ENCODE measurements at places on chromosomes 2 and 18.
A peak's percentile ranks its signal among the peaks of the same experiment; 100 is the strongest.

DNA sequence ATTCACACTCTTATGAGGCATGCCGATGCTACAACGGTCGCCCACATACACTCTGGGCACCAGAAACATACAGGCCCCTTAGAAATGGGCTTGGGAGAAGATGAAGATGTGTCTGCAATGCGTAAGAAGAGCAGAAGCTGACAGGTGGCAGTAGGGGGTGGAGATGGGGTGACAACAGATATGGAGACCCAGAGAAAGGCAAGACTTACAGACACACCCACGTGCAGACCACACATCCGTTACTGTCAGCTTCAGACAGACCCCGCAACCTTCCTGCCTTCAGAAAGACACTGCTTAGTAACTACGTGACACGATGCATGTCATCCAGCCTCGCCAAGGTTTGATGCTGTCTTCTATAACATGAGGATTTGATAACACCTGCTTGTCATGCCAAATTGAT lies 89.5 kb downstream of the ZFP36L2 start:
- no peak for DNase-seq

DNA sequence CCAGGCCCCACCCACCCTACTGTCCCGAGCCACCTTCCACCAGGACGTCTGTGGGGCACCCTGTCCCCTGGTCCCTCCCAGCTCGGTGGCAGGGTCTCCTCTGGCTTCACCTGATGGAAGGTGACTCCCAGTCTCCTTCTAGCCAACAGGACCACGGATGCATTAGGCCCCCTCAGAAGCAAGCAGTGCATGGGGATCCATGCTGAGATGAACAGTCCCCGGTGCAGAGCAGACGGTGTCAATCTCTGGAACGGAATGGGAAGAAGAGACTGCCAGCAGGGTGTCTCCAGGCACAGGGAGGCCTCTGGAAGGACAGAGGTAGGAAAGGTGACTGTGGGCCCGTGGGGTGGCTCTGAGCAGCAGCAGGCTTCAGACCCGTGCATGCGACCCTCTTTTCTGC lies 65.2 kb upstream of the FZD7 start:
- no peak for DNase-seq

DNA sequence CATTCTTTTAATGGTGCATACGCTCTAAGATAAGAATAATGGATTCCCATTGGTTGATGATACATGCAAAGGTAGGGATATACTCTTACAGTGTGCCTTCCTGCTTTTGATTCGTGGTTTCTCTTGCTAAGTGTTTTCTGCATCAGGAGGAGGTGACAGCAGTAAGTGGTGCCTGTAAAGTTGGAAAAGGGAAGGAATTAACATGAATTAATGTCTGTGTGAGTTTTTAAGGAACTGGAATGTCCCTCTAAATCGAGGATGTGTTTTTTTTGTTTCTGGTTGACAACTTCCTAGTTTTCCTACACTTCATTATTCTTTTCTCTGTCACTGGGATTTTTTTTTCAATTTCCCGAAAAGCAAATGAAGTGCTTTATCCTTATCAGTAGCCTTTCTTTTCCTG lies 54.4 kb downstream of the CRIM1 start:
- DNase-seq: no peak

- DNase-seq: no peak
Observed at GRCh38 chr18:5627776-5628511, 84.1 kb upstream of the EPB41L3 start.

- peak; percentile 35 for DNase-seq
Observed at GRCh38 chr2:143259368-143259958, 130.2 kb downstream of the ARHGAP15 start.

DNA sequence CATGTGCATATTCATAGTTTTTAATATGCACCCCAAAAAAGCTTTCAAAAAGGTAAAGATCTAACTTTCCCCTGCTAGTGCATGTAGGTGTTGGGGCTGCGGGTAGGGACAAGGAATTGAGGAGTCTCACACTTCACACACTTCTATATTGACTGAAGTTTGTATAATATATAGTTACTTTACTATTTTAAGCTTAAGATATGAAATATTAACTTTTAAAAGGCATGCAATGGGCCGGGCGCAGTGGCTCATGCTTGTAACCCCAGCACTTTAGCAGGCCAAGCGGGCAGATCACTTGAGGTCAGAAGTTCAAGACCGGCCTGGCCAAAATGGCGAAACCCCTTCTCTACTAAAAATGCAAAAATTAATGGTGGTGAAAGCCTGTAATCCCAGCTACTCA lies 109.1 kb upstream of the SH3BP4 start:
- DNase-seq: no peak

- no peak for DNase-seq
Observed at GRCh38 chr2:100299548-100299947, 22.8 kb downstream of the LONRF2 start.

- DNase-seq: no peak
Observed at GRCh38 chr2:173903601-173904394, 61.4 kb downstream of the SP3 start.

DNA sequence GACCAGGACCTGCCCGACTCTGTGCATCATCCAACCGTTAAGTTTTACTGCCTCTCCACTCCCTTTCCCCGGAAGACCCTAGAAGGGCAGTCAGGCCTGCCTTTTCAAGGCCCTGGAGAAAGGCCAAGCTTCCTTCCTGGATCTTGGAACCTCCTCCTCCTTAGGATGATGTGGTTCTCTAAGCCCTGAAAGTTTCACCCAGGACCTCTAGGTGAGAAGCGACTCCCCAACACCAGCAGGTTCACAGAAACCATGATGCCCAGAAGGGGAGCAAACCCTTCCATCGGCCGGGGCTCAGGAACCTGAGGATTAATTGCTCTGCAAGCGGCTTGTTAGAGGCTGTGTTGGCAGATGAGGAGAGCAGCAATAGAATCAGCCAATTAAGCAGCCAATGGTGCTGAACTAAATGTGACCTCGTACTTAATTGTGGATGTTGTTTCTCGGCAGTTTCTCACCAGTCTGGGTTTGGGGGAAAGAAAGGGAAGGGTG lies 94.2 kb upstream of the FZD7 start:
- no peak for DNase-seq

GRCh38 chr18:38948436-38948835 lies 1382.8 kb upstream of the CELF4 start:
- no peak for DNase-seq

DNA sequence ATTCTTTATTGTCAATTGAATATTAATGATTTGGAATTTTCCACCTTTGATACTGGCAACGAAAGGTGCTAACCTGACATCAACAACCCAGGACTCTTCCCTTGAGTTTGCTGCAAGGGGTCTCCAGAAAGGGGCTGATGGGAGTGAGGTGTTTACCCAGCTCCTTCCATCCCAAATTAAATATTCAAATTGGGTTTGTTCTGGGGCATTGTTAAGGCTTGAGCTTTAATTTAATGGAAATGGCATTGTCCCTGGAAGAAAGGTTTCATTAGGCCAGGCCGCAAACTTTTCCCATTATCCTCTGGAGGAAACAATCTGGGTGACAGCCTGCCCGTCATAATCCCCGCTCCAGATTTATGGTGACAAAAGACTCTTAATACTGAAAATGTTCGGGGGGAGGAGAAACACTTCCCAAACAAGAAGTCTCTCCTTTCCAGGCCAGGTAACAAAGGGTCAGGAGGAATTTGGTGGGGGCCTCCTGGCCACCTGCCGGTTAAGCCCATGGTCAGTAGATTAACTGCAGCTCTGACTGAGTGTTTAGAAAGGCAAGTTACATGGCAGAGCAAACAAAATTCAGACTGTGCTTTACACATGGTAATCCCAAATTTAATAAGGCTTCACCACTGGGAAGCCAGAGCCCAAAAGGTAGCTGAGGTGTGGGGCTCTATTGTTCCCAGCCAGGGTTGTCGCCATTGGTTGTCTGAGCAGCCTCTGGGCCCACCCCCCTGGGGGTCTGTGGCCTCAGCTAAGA lies 151.4 kb upstream of the SIX3 start:
- no peak for DNase-seq

GRCh38 chr2:165371356-165371755 lies 98.1 kb upstream of the CSRNP3 start:
- DNase-seq: no peak

DNA sequence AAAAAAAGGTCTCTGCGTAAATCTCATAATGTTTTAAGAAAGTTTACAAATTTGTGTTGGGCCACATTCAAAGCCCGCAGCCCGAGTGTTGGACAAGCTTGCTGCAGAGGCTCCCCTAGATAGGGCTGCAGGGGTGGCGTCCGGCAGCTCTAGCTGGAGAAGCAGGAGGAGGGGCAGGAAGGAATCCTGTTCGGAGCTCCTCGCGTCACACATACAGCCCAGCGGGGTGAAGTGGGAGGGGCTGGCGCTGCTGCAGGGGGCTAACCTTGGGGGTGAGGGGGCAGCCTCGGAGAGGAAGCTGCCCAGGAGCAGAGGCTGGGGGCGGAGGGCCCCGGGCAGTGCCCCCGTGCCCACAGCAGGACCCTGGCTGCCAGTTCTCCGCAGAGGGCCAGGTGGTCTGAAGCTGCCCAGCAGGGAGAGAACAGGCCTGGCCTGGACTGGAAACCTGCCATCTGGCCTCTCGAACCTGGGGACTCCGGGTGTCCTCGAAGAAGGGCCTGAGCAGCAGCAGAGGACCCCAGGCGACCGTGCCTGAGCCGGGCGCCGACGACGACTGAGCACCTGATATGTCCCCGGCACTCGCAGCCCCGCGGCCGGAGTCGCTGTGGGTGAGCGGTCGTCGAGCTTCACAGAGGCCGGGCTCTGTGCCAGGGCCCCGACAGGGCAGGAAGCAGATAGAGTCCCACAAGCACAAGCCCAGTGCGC lies 2.6 kb upstream of the GPR35 start:
- DNase-seq: no peak

- no peak for DNase-seq
Observed at GRCh38 chr18:3816610-3817363, 366.8 kb downstream of the TGIF1 start.
